CD14-positive monocyte (primary cell): ENCODE measurements at places on chromosomes 6 and 20.

- peak; percentile 66 for DNase-seq
Observed at GRCh38 chr20:40718982-40719729, 30.1 kb upstream of the MAFB start.

DNA sequence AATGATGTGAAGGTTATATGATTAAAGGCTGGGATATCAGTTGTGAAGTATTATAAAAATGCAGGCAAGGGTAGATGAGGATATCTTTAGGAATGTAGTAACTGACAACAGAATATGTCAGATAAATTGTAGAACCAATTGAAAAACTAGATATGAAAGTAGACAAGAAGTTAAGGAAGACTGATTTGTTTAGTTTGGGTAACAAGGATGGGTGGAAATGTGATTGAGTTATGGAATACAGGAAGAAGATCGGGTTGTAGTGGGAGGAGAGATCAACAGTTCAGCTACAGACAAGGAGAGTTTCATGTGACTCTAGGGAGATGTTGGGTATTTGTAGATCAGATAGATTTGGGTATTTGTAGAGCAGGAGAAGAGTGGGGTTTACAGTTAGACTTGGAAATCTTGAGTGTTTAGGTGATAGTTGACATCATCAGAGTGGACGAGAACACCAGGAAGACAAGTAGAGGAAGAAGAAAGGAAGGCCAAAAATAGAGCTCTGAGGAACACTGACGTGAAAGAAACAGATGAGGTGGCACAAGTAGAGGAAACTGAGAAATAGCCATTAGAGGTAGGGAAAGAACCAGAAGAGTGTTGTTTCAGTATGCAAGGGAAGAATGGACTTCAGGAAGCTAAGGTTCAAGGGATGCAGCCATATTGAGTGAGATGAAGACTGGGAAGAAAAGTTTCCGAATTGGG is 12.1 kb upstream of the TSPYL1 start:
- DNase-seq: no peak

- DNase-seq: no peak
Observed at GRCh38 chr6:1841136-1841535, 231.4 kb downstream of the FOXC1 start.

- DNase-seq: no peak
Observed at GRCh38 chr6:111777357-111777756, 95.9 kb downstream of the FYN start.

DNA sequence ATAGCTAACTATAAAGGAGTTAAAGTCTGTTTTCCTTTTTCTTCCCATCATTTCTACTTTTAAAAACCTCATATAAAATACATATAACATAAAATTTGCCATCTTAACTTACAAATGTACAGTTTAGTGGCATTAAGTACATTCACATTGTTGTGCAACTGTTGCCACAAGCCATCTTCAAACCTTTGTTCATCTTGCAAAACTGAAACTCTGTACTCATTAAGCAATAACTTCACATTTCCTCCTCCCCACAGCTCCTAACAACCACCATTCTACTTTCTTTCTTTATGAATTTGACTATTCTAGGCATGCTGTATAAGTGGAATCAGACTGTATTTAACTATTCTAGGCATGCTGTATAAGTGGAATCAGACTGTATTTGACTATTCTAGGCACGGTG is 4.5 kb downstream of the CCDC170 start:
- DNase-seq: peak; percentile 83

GRCh38 chr6:156102129-156102528 is 646.5 kb upstream of the NOX3 start:
- DNase-seq: no peak

DNA sequence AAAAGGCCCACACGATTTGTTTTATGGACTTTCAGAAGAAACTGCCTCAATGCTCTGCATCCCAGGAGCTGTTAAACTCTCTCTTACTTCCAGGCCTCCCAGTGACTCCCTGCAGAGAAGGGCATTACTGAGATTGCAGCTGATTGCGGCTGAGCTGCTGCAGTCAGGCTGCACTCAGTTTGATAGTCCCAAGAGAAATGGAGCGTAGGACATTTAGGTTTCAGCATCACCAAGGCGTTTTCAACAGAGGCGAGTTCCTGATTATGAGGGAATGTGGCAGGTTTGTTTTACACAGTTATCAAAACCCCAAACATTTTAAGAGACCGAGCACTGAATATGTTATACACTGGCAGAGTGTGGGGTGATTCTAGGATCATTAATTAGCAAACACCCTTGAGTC is 145.6 kb downstream of the TBX18 start:
- no peak for DNase-seq

GRCh38 chr6:47405273-47405672 is 72.3 kb upstream of the CD2AP start:
- DNase-seq: no peak

GRCh38 chr20:23362392-23363256 is 642 bp downstream of the GZF1 start:
- DNase-seq: peak; percentile 83

DNA sequence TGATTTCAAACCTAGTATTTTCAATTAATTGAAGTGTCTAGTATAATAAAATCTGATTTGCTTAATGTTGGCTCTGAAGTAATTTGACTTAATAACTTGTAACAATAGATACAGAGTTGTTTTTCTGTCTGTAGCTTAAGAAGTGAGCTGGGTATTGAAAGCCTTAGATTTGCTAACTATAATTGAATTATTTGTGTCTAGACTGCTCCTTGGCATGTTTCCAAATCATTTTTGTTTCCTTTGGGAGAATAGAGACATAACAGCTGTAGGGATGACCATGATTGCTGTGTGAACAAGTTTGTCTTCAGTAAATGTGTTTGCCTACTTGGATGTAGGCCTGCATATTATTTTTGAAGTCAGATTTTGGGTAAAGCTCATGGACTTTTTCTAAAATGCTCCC is 115.4 kb downstream of the SCAF8 start:
- no peak for DNase-seq
